ENCODE measurements at places on chromosomes 12 and 14. TPM values are rescaled to one million over a fixed set of nuclear protein-coding genes. Genes with fewer than 3 reads are reported as not detected.

- H3K4me3 ChIP-seq, result no peak overlapping the region
- no peaks in the 10 kb centered on the region for H3K27me3 ChIP-seq
- no peaks in the 10 kb centered on the region for H3K4me1 ChIP-seq
- peak; percentile 35 for DNase-seq
These were observed 96.1 kb downstream of the ZFC3H1 start for GRCh38 chr12:71567537-71567936.

DNA sequence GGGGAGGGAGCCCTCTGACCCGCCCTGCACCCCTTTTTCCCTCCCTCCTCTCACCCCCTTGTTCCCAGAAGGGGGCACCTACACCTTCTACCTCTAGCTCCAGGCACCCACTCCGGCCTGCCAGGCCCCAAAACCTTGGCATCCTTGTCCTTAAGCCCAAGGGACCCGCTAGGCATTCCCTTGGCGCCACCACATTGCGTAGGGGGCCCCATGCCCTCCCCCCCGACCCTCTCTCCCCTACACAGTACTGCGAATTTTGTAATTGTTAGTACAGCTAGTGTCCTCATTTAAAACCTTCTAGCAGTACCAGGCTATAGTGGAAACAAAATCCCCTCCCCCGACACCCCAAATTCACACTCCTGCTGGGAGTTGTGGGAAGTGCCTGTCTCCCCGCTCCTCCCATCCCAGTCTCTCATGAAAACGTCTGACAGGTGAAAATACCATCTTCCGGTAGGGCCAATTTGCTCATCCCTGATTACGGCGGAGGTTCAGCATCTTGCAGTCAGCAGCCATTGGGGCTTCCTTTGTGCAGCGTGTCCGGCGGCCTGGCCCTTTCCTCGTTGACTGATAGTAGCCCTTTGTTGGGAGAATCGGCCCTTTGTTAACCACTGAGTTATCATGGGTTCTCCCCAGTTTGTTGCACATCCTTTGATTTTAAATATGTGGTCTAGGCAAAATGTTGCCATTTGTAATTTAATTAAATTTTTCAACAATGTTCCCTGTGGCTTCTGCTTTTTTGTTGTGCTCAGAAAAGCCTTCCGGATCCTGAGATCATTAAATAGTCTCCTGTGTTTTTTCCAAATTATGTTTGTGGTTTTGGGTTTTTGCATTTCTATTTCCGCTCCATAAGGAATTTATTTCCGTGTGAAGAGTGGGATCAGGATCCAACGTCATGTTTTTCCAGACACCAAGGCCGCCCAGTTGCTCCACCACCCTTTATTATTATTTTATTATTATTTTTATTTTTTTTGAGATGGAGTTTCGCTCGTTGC lies 7.9 kb upstream of the CEP170B start:
- no peaks in the 10 kb centered on the region for H3K36me3 ChIP-seq
- H3K4me3 ChIP-seq, result no peak overlapping the region
- no peak for DNase-seq
- H3K27ac ChIP-seq, result no peak overlapping the region
- H3K27me3 ChIP-seq, result no peaks in the 10 kb centered on the region
- H3K4me1 ChIP-seq, result no peaks in the 10 kb centered on the region

DNA sequence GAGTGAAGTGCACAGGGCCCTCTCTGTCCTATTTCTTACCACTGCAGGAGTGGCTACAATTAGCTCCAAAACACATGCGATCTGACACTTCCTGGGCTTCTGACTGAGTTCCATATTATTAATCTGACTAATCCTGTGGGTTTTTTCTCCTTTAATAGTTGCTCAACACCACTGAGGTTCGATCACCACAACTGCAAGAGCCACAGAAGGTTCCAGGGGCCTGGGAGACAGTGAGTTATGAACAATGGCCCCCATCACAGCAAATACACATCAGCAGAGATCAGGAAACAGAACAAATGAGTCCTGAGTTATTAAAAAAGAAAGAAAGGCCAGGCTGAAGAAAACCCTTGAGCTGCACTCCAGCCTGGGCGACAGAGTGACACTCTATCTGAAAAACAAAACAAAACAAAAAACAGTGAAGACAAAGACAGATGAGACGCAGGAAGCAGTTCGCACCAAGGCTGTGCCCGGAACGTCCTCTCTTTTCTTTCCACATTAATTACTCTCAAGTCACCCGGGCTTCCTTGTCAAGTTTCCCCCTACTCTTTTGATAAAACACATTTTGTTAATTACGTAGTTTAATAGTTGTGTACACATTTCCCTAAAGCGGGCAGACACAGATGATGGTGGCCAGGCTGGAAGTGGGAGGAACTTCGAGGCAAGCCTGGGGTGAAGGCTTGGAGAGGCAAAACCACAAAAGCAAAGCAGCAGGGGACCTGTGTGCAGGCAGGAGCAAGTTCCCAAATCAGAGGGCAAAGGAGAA lies 42.7 kb downstream of the CDC42BPB start:
- H3K27me3 ChIP-seq, result no peaks in the 10 kb centered on the region
- H3K4me3 ChIP-seq, result no peak overlapping the region
- no peak overlapping the region for H3K27ac ChIP-seq
- H3K36me3 ChIP-seq, result peaks cover 9% of the 10 kb centered on the region

DNA sequence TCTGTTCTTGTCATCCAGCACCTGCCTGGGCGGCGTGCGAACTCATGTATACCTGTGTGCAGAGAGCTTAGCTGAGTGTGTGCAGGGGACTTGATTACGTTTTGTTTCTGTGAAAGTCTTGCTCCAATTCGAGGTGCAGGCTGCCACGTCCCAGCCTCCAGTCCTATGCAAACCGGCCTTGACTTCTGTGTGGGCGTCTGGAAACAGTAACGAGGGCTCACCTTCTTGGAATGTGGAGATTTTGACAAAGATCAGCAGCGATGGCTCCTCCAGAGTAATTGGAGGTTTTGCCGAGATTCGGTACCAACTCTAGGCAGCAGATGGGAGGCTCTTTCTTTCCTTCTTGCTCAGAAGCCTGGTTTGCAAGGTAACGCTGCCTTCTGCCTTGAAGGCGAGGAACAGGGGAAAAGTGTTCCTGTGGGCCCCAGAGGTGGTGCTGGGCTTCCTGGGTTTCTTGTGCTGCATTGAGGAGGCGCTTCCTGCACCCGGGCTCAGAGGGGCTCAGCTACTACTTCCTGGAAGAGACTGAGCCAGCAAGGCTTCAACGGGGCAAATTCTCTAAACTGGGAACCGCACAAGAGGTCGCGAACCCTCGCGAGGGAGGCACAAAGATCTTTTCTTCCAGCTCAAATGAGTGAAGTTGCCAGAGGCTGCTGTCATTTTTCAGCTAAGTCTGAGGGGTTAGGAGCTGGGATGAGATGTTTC lies 249.0 kb downstream of the AACS start:
- no peak for DNase-seq
- no peak overlapping the region for H3K27ac ChIP-seq
- no peaks in the 10 kb centered on the region for H3K4me1 ChIP-seq
- H3K36me3 ChIP-seq, result no peaks in the 10 kb centered on the region

- no peak overlapping the region for H3K4me3 ChIP-seq
- H3K27me3 ChIP-seq, result no peaks in the 10 kb centered on the region
- no peaks in the 10 kb centered on the region for H3K36me3 ChIP-seq
- peaks cover 42% of the 10 kb centered on the region for H3K4me1 ChIP-seq
These were observed 42.8 kb upstream of the VASH1 start for GRCh38 chr14:76718306-76719040.

- no peak overlapping the region for H3K4me3 ChIP-seq
- H3K4me1 ChIP-seq, result peaks cover 28% of the 10 kb centered on the region
- no peaks in the 10 kb centered on the region for H3K27me3 ChIP-seq
- H3K27ac ChIP-seq, result no peak overlapping the region
- H3K36me3 ChIP-seq, result no peaks in the 10 kb centered on the region
These were observed 146.3 kb downstream of the SCARB1 start for GRCh38 chr12:124717318-124717717.

DNA sequence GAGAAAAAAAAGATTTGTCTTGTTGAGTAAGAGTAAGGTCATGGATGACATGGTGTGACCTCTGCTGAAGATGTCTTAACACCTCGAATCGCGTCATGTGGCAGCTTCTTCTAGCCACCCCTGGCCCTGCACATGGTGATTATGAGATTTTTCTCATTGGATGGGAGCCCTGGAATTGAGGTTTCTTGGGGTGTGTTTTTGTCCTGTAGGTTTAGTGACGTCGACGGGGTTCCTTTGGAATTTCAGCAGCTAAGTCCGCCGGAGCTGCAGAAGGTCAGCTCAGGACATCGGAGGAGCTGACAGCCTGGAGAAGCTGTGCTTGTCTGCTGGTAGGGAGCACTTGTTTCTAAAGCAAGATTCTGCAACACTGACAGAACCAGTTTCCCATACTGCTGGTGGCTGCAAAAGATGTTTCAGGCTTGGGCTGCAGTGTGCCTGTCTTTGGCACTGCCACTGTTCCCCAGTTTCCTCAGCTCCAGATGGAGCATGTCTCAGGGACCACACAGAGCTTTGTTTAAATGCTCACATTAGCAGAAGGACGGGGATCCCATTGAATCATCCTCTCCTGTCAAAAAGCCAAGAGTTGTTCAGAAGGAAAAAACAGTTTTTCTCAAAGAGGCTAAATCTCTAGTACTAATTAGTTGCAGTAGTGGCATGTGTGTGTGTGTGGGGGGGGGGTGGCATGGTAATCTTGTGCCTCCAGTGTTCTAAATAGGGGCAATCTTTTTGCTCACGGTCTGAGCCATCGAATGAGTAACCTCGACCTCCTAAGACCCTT lies 5.2 kb upstream of the FOS start:
- H3K4me1 ChIP-seq, result peaks cover 19% of the 10 kb centered on the region
- H3K27ac ChIP-seq, result no peak overlapping the region
- H3K4me3 ChIP-seq, result no peak overlapping the region
- peak; percentile 29 for DNase-seq
- H3K27me3 ChIP-seq, result no peaks in the 10 kb centered on the region

DNA sequence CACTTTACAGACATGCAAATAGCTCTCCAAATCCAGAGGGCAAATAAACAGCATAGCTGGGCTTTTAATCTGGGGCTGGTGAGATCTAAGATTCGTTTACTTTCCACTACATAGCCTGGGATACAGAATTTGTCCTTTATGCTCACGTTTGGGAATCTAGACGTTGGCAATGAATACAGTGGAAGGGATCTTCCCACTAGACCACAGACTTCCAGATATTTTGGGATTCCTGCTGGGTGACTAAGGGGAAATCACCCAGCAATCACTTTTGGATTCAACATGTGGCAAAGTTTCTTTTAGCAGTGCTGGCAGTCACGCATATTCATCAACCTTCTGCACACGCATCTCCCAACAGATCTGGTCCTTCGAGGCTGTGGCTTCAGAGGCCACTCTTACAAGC lies 23.5 kb downstream of the APPL2 start:
- H3K4me1 ChIP-seq, result no peaks in the 10 kb centered on the region
- H3K36me3 ChIP-seq, result no peaks in the 10 kb centered on the region
- no peaks in the 10 kb centered on the region for H3K27me3 ChIP-seq
- DNase-seq, result no peak
- no peak overlapping the region for H3K4me3 ChIP-seq

DNA sequence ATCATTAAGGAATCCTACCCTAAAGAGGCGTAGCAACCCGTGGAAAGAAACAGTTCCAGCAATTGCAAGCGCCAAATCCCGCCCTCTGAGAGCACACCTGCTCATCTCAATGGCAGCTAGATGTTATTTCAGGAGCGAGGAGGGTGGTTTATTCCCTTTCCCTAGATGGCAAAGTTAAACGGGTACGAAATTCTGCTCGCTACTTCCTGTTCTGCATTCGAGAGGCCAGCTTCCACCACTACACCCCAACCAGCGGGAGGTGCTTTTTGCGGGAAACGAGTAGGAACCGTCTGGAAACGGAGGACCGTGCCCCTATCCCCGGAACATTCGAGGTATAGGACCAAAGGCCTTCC lies 536 bp downstream of the VPS29 start:
- H3K27ac ChIP-seq, result peak overlapping the region; percentile 29
- peak; percentile 68 for DNase-seq
- no peaks in the 10 kb centered on the region for H3K27me3 ChIP-seq
- H3K4me3 ChIP-seq, result peak overlapping the region; percentile 96
- peaks cover 5% of the 10 kb centered on the region for H3K36me3 ChIP-seq

GRCh38 chr14:69711881-69712560 lies 54.9 kb upstream of the SRSF5 start:
- H3K27ac ChIP-seq, result peak overlapping the region; percentile 49
- no peaks in the 10 kb centered on the region for H3K36me3 ChIP-seq
- DNase-seq, result no peak
- peaks cover 70% of the 10 kb centered on the region for H3K4me1 ChIP-seq

DNA sequence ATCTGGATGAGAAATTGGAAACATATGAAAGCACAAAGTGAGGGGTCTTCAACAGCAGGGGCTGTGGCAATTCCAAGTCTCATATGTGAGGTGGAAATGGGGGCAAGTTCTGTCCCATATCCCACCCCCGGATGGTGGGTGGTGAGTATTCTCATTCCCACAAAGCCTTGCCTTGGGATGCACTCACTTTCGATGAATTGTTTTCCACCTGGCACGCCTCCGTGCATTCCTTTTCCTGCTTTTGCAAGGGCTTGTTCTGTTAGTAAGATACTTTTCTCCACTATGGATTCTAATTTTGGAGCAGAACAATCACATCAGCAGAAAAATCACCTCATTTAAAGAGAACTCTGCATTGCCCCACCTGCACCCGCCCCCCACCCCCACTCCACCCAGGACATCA lies 3.1 kb downstream of the LACRT start:
- no peak overlapping the region for H3K4me3 ChIP-seq
- H3K27me3 ChIP-seq, result peaks cover 6% of the 10 kb centered on the region
- H3K4me1 ChIP-seq, result no peaks in the 10 kb centered on the region

DNA sequence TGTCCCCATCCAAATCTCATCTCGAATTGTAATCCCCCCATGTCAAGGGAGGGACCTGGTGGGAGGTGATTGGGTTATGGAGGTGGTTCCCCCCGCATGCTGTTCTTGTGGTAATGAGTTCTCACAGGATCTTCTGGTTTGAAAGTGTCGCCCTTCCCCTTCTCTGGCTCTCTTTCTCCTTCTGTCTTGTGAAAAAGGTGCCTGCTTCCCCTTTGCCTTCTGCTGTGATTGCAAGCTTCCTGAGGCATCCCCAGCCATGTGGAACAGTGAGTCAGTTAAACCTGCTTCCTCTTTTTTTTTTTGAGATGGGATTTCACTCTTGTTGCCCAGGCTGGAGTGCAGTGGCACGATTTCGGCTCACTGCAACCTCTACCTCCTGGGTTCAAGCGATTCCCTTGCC lies 104.0 kb downstream of the CCDC91 start:
- H3K4me1 ChIP-seq, result no peaks in the 10 kb centered on the region
- H3K4me3 ChIP-seq, result no peak overlapping the region
- no peaks in the 10 kb centered on the region for H3K27me3 ChIP-seq
- DNase-seq, result no peak
- H3K36me3 ChIP-seq, result no peaks in the 10 kb centered on the region

GRCh38 chr12:79911889-79912656 lies 22.8 kb downstream of the PPP1R12A start:
- no peak overlapping the region for H3K4me3 ChIP-seq
- no peaks in the 10 kb centered on the region for H3K27me3 ChIP-seq
- peak; percentile 27 for DNase-seq
- H3K4me1 ChIP-seq, result peaks cover 57% of the 10 kb centered on the region
- H3K36me3 ChIP-seq, result no peaks in the 10 kb centered on the region

The NELL2 gene
- 20.8 TPM for total RNA-seq

The WNT1 gene
- not detected for total RNA-seq

The ANAPC5 gene
- total RNA-seq, result 90.1 TPM

The CCDC175 gene
- not detected for total RNA-seq

The FCF1 gene
- total RNA-seq, result 43.8 TPM

The C1R gene
- 439 TPM for total RNA-seq

The C1QL4 gene
- not detected for total RNA-seq

The BEGAIN gene
- total RNA-seq, result 3.5 TPM
